ENCODE measurements at places on chromosomes 12 and 14.

- no peak for DNase-seq
Observed at GRCh38 chr14:23378612-23379220, 1.9 kb downstream of the CMTM5 start.

DNA sequence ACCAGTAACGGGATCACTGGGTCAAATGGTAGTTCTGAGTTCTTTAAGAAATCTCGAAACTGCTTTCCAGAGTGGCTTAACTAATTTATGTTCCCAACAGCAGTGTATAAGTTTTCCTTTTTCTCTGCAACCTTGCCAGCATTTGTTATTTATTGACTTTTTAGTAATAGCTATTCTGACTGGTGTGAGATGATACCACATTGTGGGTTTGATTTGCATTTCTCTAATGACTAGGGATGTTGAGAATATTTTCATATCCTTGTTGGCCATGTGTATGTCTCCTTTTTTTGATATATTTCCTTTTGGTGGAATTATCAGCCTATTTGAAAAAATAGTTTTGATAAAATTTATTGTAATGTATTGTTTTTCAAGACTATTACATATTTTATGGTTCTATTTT, 701.2 kb upstream of the FBXO33 start:
- DNase-seq: no peak

DNA sequence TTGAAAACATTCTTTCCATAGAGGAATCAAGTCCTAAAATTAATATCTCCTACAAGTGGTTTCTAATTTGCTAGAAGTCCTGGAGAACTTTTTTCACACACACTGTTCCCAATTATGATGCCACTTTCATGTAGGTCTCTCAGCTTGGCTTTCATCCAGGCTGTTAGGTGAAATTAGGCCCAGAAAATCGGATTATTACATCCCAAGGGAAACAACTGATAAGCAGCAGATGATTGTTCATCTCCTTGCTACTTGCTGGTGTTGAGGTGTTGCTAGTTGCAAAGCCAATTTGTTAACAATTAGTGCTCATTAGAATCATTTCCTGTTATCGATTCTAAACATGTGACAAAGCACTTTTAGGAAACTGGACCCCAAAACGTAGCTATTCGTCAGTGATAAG, 248.0 kb downstream of the PDZRN4 start:
- DNase-seq: no peak

DNA sequence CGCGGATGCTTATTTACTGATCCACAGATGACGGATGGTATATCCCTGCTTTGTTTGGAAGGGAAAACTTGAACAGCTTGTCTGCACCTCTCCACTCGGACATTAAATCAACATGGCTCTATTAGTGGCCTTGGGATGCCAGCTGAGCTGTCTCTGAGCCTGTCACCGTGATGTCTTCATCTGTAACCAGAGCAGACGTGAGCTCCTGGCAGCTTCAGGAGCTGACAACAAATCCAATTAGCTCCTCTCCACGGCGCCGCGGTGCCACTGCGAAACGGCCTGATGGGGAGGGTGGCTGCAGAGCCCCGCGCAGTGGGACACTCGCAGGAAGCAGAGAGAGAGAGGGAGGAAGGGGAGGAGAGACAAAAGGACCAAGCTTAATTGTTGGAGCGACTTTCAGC, 112.3 kb downstream of the PAPOLA start:
- DNase-seq: no peak

DNA sequence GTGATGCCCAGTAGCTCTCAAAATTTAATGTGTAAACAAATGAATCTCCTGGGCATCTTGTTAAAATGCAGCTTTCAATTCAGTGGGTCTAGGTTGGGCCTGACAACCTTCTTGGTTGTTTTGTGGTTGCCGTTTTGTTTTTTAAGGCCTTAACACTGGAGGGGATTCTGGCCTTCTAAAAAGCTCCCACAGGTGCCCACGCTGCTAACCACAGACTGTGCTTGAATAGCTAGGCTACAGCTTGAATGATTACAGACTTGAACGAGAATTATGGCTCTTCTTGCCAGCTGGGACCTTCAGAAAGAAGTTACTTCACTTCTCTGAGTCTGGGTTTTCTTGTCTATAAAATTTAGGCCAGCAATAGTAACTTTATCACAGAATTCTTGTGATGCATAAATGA, 1.3 kb upstream of the FLVCR2 start:
- no peak for DNase-seq

GRCh38 chr12:128867466-128867865, 14.2 kb downstream of the GLT1D1 start:
- no peak for DNase-seq

GRCh38 chr12:6187948-6188793, 12.0 kb upstream of the CD9 start:
- no peak for DNase-seq

GRCh38 chr14:102437997-102438915, 71.3 kb downstream of the ANKRD9 start:
- peak; percentile 30 for DNase-seq

GRCh38 chr12:65343801-65344200, 65.3 kb downstream of the MSRB3 start:
- no peak for DNase-seq

GRCh38 chr12:66302827-66303169, 505 bp downstream of the HELB start:
- DNase-seq: no peak

- DNase-seq: no peak
Observed at GRCh38 chr14:24712909-24713308, 78.9 kb upstream of the GZMB start.

GRCh38 chr12:124481257-124481750, 86.1 kb downstream of the NCOR2 start:
- DNase-seq: no peak

- DNase-seq: no peak
Observed at GRCh38 chr12:58540480-58541299, 379.6 kb downstream of the LRIG3 start.

GRCh38 chr12:58919231-58920101, 838 bp downstream of the LRIG3 start:
- no peak for DNase-seq

DNA sequence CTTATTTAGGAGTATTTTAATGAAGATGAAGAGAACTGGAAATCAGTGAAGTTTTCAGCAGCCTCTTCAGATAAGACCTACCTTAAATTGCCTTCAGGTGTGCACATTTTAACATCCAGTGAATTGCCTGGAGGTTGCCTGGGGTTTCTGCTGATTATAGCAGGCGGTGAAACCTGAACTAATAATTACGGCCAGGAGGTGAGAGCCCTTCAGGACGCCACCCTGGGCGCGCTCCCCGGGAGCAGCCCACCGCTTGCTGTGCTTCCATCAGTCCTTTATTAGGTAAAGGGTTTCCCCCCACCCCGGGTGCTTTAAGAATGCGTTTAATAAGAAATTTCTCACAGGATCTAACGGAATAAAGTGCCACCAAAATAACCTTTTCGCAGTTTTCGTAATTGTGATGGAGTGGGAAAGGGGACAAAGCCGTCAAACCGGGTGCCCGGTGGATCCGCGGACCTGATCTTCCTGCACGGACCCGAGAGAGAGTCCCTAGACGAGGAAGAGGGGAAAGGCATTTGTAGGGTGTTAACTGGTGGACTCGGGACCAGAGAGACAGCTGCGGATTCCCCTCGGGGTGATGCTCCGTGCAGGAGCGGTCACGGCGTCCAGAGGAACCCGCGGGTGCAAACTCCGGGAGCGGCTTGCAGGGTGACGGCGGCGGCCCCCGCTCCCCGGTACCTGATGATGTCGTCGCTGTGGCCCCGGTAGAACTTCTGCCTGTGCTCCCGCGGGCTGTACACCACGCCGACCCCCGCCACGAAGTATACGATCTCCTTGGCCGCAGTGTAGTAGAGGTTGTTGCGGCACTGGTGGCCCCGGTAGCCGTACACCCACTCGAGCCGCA, 902 bp downstream of the EML5 start:
- DNase-seq: no peak

DNA sequence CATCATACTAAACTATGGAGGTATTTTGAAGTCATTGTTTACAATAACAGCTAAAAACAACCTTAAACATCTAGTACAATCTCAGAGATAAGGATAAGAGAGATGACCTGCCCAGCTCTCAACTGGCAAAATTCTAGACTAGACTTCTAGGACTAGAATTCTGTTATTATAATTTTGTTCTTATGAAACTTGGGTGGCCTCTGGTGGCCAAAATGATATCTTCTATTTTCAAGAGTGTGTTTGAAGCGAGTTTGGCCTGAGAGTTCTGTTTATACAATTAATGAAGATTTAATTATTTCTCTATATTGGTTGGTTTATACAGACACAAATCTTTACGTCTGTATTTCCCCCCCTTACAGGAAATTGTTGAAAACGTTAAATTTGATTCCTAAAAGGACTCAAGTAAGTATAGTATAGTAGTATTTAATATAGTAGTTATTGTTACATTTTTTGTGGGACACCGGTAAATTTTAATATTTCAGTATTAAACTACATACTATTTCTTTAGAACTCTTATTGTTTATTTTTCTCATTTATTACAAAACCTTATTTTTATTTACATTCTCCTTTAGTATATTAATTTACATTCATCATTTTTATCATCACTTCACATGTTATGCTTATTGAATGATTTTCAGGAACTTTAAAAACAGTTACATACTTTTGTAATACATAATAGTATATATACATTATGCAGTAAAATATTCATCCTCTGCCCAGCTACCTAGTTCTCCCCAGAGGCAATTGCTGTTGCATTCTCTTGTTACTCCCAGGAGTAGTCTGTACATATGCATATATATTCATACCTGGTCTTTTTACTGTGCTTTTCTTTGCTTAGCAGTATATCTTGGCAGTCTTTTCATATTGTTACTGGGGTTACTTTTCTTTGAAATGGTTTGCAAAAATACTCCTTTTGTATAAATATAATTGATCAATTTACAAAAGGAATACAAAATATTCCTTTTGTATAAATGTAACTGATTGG, 6.6 kb downstream of the PPHLN1 start:
- no peak for DNase-seq

GRCh38 chr12:51419425-51420193, 5.0 kb upstream of the SLC4A8 start:
- DNase-seq: no peak

DNA sequence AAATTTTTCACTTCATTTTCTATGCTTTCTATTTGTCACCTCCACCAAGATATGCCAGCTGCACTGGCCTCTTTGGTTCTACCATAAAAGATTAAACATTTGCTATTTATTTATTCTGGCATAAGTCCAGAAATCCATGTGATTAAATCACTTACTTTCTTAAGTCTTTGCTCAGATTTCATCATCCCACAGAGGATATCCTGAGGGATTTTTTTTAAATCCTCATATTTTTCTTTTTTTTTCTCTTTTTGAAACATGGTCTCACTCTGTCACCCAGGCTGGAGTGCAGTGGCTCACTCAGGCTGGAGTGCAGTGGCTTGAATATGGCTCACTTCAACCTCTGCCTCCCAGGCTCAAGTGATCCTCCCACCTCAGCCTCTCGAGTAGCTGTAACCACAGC, 645.4 kb upstream of the ATXN7L3B start:
- no peak for DNase-seq

- no peak for DNase-seq
Observed at GRCh38 chr14:59044707-59045106, 143.8 kb upstream of the DAAM1 start.

- no peak for DNase-seq
Observed at GRCh38 chr12:14986449-14986848, 13.6 kb downstream of the PDE6H start.

DNA sequence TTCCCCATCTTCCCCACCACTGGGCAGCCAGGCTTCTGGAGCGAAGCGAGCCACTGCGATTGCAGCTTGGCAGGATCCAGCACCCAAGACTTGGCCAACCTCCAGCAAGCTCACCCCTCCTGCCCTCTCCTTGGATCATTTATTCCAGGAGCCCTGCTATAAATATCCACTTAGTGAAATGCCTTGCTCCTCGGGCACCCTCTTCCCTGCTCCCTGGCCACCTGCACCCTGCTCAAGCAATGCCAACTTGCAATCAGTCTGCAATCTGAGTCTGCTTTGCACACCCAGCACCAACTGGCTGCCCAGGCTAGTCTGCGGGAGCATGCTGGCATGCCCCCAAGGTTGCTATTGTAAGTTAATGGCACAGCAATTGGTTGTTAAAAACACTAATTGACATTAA, 666.0 kb downstream of the MED13L start:
- DNase-seq: no peak

- no peak for DNase-seq
Observed at GRCh38 chr14:49017447-49017846, 568.7 kb downstream of the RPS29 start.

DNA sequence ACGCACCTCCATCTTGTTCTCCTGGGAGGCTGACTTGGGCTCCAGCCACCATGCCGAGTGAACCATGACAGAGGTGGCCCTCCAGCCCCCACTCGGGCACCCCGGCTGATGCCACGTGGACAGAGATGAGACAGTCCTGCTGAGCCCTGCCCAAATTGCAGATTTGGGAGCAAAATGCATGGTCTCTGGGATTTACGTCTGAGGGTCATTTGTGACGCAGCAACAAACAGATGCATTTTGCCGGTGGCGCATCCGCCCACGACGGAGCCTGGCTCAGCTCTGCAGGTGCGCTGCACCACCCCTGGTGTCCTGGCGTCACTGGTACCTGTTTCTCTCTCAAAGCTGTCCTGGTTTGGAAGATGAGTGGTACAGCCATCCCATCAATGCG, 31.1 kb upstream of the INF2 start:
- no peak for DNase-seq

Data from activated CD8-positive, alpha-beta memory T cell treated with anti-CD3 and anti-CD28 coated beads for 1 hour (primary cell).